CD8-positive, alpha-beta T cell (primary cell): ENCODE measurements at places on chromosomes 12 and 14.

DNA sequence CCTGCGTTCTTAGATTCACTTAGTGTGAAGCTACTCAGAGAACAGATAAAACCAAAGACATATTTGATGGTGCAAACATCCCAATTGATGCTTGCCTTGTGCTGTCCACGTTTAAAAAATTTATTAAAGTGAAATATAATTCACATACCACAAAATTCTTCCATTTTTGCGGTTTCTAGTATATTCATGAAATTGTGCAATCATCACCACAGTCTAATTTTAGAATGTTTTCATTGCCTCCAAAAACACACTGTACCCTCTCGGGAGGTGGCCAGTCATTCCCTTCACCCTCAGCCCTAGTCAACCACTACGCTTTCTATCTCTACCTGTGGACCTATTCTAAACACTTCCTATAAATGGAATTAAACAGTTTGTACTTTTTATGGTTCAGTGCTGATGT, 1109.2 kb downstream of the FLRT2 start:
- DNase-seq: no peak

DNA sequence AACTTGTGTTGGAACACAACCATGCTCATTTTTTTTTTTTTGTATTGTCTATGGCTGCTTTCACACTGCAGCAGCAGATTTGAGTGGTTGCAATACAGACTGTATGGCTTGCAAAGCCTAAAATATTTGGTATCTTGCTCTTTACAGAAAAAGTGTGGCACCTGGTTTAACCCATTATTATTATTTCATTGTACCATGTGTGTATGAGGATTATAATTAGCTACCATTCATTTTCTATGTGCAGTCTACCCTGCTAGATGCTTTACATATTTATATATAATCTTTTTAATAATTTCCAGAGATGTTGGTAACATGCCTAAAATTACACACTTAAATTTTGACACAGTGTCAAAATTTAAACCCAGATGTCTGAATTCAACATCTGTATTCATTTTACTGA, 37.7 kb downstream of the SPATS2 start:
- no peak for DNase-seq

GRCh38 chr14:50542941-50543418, 10.6 kb upstream of the MAP4K5 start:
- no peak for DNase-seq

DNA sequence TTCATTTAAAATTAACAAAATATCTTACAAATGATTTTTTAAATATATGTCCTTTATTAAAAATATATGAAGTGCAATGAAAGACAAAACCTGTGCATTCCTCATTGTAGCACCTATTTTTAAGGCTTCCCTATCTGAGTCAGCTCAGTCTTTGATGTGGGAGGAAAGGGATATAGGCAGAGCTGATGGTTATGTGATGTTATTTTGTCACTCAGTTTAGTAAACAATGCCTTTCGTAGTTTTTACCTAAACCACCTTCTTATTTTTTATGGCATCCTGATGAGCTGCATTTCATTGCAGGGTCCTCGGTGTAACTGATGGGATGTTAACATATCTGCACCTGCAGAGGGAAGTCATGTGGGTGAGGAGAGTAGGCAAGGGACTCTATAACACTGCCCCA, 58.9 kb upstream of the FRMD6 start:
- no peak for DNase-seq

DNA sequence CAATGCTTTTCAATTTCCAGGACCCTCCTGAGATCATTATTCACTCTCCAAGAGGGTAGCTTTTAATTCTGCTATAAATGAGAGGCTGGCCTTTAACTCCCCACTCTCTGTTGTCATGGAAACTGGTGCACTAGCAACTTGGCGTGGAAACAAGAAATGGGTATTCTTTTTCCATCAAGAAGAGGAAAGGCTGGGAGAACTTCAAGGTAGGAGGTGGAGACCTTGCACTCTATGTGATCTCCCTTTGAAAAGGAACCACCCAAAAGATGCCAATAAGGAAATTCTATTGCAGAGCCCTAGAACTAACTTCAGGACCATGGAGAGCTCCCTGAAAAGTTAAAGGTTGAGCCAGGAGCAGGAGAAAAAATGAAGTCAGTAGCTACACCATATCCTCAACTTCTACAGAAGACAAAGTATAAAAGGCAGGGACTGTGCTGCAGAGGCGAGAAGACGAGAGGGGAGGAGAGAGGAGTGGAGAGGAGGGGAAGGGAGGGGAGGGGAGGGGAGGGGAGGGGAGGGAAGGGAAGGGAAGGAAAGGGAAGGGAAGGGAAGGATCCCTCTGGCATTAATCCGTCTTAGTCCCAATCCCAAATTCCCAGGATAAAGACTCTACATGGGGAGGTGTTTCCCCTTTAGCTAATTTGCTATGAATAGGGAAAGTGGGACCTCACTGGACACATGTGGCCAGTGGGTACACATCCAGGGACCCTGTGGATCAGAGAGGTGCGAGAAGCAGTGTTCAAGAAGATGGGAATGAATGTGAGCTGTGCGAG, 46.7 kb upstream of the FICD start:
- peak; percentile 7 for DNase-seq

GRCh38 chr14:76931631-76932402, 96.7 kb downstream of the IRF2BPL start:
- DNase-seq: no peak

DNA sequence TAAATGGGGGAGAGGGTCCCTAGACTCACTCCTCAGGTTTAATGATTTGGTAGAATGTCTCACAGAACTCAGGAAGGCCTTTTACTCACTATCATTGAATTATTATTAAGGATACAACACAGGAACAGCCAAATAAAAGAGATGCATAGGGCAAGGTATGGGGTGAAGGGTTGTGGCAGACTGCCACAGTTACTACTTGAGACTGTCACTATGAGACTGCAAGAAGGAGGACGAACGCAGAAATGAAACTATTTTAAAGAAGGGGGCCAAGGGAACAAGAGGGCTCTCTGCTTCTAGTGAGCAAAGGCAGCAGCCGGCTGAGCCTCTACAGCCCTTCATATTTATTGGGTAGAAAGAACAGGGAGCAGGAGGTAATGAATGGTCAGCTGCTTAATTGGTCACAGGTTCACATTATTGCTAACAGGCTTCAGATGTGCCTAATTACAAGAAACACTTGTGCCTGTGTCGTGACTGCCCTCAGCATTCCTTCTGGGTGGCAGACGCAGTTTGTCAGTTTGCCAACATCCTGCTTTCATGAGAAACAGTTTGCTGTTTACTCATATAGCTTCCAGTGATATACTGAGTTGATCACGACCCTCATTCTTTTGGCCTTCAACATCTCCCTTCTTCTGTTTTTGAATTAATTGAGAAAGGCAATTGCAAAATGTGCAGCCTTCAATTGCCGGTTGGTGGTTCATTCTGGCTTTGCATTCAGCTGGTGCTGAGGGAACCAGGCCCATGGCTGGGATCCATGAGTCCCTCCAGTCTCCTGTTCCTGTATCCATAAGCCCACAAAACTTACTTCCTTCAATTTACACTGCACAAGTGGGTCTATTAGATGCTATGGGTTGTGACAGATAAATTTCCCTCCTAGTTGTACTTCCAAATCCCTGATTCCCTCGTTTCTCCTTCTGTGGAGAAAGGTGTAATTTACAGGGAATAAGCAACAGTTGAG, 82.8 kb upstream of the PLEKHG7 start:
- DNase-seq: no peak

- DNase-seq: no peak
Observed at GRCh38 chr12:72272091-72272661, at the start of gene TRHDE. TRHDE (plus strand) TSS chr12:72272370; CDS start chr12:72272644, 274 bp downstream.

GRCh38 chr14:61710853-61711817, 15.8 kb downstream of the HIF1A start:
- no peak for DNase-seq

DNA sequence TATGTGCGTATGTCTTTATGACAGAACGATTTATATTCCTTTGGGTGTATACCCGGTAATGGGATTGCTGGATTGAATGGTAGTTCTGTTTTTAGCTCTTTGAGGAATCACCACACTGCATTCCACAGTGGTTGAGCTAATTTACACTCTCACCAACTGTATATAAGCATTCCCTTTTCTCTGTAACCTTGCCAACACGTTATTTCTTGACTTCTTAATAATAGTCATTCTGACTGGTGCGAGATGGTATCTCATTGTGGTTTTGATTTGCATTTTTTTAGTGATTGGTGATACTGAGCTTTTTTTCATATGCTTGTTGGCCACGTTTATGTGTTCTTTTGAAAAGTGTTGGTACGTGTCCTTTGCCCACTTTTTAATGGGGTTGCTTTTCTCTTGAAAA, 49.7 kb downstream of the FRS2 start:
- DNase-seq: no peak

GRCh38 chr12:68367903-68368302, 35.7 kb upstream of the MDM1 start:
- no peak for DNase-seq

- DNase-seq: no peak
Observed at GRCh38 chr14:69615121-69615495, 3.7 kb downstream of the SUSD6 start.

GRCh38 chr12:101019667-101020066, 190.4 kb downstream of the SLC5A8 start:
- no peak for DNase-seq

- DNase-seq: no peak
Observed at GRCh38 chr12:3172124-3173007, 95.2 kb downstream of the TSPAN9 start.

DNA sequence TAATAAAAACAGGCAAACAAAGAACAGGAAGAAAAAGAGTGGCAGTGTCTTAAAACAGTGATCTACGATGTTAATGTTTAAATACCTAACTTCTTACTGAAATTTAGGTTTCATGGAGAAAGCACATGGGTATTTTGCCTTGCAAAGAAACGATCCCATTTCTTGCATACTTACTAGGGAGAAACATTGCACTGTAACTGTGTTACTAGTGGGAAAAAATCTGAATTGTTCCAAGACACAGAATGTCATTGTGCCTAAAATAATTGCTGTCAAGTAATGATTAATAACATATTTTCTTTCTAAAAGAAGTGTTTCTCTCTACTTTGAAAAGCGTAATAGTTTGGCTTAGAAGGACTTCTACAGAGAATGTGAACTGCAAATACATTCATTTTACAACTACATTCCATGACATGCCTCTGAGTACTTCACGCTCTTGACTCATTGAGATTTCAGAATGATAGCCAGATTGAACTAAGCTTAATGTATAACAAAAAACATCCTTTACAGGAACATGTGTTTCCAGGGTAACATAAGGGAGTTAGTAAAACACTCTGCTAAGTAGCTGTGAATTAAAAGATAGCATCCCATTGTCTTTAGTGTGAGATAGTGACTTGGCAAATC, 256.2 kb upstream of the CPNE8 start:
- no peak for DNase-seq

DNA sequence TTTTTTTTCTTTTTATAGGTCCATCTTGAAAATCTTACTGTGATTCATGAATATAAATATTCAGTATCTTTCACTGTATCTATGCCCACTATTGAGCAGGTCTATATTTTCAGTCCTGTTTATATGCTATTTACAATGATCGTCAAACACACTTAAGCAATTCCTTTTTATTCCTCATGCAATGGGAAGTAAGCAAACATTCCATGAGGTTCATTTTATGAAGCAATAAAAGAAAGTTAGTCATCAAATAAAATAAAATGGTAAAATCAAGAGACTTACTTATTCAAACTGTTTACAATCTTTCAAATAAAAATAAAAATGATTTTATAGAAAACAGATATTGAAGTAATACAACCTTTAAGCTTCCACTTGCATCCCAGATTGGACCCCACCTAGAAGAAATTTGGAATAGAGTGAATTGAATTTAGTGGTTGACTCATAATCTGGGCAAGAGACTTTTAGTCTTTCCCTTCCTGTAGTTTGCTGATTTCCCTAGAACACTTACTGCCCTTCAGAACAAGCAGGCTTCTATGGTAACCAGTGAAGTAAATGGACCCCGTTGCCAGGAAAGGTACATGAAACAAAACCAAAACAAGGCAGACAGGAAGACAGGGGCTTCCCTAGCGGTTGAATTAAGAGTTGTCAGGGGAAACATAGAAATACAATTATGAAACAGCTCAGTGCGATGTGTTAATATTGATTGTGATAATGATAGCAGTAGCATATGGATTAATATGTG, 241.0 kb upstream of the ATP2B1 start:
- DNase-seq: peak; percentile 90

DNA sequence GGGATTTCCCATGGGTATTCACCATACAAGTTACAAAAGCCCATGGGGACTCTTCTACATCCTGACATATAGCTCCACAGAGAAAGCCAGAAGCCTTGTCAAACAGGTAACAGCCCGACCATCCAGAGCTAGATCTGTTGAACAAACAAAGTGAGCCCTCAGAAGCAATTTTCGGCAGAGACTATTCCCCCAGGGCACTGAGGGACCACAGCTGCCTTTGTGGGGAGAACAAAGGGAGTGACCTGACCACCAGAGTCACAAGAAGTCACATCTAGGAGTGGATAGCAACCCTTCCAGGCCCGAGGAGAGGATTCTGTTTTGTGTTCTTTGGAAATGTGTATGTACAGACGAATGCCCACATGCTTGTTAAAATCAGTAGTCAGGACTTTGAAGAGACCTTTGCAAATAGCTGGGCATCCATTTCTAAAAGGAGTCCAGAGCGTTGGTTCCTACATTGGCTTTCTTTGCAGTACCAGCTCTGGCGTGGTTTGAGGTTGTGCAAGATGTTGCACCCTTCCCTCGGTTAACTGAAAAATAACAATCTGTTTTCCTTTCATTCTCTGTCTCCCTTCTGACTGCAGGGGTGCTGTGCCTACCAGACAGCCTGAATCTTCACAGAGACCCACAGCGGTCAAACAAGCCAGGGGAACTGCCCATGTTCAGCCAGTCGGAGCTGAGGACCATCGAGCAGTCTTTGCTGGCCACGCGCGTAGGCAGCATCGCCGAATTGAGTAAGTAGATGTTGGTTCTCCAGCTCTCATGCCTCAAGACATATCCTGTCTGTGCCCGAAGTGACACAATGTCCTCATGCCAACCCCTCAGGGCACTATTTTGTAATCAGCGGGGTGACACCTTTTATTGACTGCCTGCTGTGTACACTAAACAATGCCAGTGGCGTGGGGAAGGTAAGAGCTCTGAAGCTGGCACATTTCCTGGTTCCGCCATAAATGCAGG, 165.4 kb upstream of the PWP1 start:
- DNase-seq: no peak

- no peak for DNase-seq
Observed at GRCh38 chr12:53200458-53201176, 6.4 kb downstream of the ITGB7 start.

DNA sequence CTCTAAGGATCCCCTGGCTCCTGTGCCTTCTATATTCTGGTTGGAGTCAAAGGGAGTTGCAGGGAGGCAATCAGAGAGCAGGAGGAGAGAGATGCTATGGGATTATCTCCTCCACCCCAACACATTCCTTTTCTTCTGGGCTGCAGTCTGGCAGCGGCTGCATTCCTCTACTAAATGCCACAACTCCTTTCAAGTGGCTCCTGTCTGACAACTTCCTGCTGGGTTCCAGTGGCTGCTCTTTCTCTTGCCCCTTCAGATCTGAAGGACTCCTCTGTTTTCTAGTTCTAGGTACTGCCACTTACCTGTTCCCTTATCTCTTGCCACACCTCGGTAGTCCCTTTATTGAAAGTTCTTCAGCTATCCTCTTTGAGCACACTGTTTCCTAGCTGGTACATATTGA, 425.0 kb downstream of the SNAPC1 start:
- no peak for DNase-seq
